ENCODE measurements at places on chromosomes 3 and 15.

GRCh38 chr15:63146684-63147083 is 10.6 kb downstream of the RPS27L start:
- no peak for DNase-seq

DNA sequence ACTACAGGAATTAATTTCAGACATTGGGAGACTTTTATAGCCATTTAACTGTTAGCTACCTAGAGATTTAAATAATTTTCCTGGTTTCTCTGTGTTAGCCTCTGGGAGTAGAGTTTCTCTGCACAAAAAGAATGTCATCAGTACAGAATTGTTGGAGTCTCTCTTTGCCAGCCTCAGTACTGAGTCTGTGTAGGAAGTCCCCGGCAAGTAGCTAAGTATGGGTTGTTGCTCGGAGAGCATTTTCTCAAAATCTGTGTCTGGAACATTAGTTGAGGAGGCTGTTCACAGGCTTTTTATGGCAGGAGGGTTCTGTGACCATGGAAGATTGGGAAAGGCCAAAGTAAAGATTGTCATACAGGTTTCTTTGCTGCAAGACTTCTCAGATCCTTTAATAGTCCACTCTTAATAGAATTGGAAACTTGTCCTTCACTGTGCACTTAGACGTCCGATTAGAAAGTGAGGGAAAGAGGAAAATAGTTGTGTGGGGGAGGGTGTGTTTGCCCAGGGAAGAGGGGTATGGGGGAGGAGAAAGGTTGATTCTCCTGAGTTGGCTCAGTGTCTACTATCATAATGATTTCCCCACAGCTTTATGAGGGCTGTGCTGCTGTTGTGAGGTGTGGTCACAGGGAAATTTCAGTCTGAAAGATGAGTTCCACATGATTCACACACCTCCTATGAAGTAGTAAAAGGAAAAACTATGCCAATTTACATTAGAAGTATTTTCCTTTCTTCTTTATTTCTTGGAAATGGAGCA is 207.1 kb downstream of the PTPRG start:
- no peak for DNase-seq

GRCh38 chr3:131658115-131658514 is 155.3 kb upstream of the MRPL3 start:
- DNase-seq: no peak

GRCh38 chr3:111768571-111769100 is 90.4 kb upstream of the PHLDB2 start:
- DNase-seq: no peak

GRCh38 chr3:177594096-177594495 is 396.8 kb upstream of the TBL1XR1 start:
- DNase-seq: no peak

DNA sequence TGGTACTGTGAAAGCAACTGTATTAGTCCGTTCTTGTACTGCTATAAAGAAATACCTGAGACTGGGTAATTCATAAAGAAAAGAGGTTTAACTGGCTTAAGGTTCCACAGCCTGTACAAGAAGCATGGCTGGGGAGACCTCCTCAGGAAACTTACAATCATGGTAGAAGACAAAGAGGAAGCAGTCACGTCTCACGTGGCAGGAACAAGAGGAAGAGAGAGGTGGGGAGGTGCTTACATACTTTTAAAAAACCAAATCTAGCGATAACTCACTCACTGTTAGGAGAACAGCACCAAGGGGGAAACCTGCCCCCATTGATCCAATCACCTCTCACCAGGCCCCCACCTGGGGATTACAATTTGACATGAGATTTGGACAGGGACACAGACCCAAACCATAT is 48.9 kb downstream of the IQGAP1 start:
- DNase-seq: no peak

- no peak for DNase-seq
These were observed 70.9 kb downstream of the MYO9A start for GRCh38 chr15:72047020-72047419.

- DNase-seq: no peak
These were observed 11.8 kb downstream of the PLCD1 start for GRCh38 chr3:38017445-38018295.

Data from T-helper 2 cell (primary cell).